WTC11 (cell line): ENCODE measurements at places on chromosomes 3 and 15. TPM values are rescaled to one million over a fixed set of nuclear protein-coding genes. Genes with fewer than 3 reads are reported as not detected.

- no peak for DNase-seq
Observed at GRCh38 chr3:130693314-130693713, 53.3 kb downstream of the PIK3R4 start.

GRCh38 chr3:54714035-54714434 is 213.8 kb downstream of the LRTM1 start:
- no peak for DNase-seq

GRCh38 chr15:52178765-52179164 is 12.4 kb downstream of the GNB5 start:
- no peak for DNase-seq

Gene ACP3
- 1.6 to 2.5 TPM (median 1.9 TPM) in 3 replicates for total RNA-seq
